ENCODE measurements at places on chromosomes 4 and X.

GRCh38 chrX:70174754-70175153 is 2.5 kb upstream of the DGAT2L6 start:
- DNase-seq: no peak

DNA sequence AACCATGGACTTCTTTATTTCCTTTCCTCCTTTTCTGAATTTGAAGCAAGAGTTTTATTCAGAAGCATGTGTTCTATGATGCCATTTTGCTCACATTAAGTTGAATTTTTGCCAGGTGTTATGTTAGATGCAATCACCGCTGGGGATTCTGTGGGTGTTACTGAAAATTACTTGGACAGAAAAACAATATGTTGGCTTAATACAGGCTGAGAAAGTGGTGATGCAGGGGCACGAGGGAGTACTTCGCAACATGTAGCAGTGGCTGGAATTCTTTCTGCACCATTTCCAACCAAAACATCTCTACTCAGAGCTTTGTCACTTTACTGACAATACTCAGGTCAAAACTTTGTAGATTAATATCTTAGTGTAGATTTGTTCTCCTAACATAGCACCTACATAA is 109.2 kb upstream of the PCDH18 start:
- DNase-seq: no peak

DNA sequence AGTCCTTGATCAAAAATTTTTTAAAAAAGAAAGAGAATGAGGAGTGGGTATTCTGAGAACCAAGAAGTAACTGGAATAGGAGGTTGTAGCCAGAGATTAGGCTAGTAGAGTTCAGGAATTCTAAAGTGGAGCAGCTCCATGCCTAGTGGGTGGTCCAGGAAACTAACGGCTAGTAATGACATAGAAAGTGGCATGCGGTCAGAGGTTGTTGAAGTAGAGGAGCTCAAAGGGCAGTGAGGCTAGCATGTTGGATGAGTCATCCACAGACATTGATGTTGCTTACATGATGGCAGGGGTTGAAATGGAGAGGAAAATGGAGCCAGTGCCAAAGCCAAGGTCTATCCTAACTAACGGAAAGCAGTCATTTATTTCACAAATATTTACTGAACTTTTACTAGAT is 42.1 kb downstream of the TEX13B start:
- DNase-seq: no peak

DNA sequence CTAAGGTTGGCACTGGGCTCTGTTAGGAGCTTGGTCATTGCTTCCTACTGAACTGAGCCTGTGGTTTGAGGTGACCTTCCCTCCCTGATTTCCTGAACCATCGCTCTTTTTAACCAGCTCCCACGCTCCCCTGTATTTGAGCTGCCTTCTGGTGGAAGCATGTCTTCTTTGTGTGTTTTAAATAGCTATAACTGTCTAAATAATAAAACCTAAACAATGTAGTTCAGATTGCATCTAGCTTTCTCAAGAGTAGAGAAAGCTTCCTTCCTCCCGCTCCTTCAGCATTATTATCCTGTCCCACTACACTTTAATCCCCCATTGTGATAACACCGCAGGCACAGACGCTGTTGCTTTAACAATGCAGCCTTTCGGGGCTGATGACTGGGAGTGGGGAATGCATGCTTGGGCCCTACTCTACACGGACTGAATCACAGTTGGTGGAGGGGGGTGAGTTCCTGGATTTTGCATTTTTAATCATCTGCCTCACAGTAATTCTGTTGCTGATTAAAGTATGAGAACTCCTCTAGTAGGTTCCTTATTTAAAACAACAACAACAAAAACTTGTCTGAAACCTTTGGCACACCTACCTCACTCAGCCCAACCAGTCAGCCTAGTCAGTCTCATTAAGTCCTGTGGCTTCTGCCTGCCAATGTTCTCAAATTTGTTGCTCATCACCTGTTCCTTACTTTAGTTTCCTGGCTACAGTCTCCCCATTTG is 6.6 kb downstream of the SMS start:
- no peak for DNase-seq

- DNase-seq: no peak
Measured at GRCh38 chr4:89365776-89366175, 58.2 kb upstream of the GPRIN3 start.

DNA sequence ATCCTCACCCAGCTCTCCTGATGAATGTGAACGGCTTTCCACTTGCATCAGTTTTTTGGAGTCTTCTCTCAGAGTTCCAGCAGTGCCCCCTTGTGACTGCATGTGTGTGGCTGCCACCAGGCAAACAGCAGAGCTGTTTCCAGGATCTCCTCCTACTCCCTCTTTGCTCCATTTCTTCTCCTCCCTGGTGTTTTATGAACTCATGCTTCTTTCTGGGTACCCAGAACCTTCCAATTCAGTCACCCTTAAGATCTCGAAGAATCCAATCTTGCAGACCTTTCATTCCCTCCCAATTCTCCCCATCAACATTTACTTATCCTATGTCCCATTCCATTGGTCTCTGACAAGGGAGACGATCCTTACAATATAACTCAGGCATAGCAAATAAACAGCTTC is 6.8 kb upstream of the TCEANC start:
- DNase-seq: peak; percentile 16

- no peak for DNase-seq
Measured at GRCh38 chrX:137742846-137743245, 176.9 kb downstream of the ZIC3 start.

- peak; percentile 82 for DNase-seq
Measured at GRCh38 chrX:68443155-68443868, 10.0 kb upstream of the OPHN1 start.

- no peak for DNase-seq
Measured at GRCh38 chr4:91448668-91449330, 855.0 kb upstream of the GRID2 start.

GRCh38 chrX:20527558-20528011 is 260.9 kb upstream of the RPS6KA3 start:
- peak; percentile 64 for DNase-seq

DNA sequence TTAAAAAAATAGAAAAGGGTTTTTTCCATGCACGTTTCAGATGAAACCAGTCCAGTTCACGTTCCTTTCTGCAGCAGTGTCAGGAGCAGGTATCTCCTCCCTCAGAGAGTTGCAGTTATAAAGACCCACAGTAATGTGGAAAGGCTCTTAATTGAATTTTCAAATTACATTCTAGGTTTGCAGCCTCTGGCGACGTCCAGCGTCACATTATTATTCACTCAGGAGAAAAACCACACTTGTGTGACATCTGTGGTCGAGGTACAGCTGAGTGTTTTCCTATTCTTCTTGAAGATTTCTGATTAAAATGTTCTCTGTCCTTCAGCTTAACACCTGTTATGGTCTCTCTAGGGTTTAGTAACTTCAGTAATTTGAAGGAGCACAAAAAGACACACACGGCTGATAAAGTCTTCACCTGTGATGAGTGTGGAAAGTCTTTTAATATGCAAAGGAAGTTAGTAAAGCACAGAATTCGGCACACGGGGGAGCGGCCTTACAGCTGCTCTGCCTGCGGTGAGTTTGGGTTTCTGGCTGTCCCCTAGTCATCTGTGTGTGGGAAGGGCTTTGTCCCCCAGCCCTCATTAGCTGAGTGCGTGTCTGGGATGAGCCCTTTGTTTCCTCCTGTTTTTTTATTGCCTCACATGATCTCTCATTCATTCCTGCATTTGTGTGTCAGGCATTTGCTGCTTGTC is 25.6 kb downstream of the ZBTB49 start:
- DNase-seq: no peak

- no peak for DNase-seq
Measured at GRCh38 chr4:40585201-40585799, 44.4 kb downstream of the RBM47 start.

- no peak for DNase-seq
Measured at GRCh38 chr4:36709991-36710390, 428.6 kb downstream of the DTHD1 start.

GRCh38 chrX:16836371-16836770 is 33.8 kb downstream of the RBBP7 start:
- DNase-seq: no peak

DNA sequence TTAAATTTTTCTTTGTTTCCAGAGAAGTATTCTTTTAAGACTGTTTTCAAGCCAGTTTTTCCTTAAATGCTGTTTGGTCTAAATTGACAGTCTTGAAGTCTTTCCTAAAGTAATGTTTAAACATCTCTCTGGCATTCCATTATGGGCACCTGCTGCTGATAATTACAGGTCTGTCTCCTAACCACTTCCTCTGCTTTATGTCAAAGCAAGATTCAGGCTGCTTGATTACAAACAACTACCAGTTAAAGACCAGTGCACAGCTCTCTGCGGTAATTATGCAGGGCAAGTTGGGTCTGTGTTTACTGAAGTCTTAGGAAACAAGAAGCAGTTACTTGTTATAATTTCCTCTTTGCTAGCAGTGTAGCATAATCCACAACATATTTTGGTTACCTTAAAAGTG is 17.6 kb downstream of the UNC5C start:
- DNase-seq: no peak

DNA sequence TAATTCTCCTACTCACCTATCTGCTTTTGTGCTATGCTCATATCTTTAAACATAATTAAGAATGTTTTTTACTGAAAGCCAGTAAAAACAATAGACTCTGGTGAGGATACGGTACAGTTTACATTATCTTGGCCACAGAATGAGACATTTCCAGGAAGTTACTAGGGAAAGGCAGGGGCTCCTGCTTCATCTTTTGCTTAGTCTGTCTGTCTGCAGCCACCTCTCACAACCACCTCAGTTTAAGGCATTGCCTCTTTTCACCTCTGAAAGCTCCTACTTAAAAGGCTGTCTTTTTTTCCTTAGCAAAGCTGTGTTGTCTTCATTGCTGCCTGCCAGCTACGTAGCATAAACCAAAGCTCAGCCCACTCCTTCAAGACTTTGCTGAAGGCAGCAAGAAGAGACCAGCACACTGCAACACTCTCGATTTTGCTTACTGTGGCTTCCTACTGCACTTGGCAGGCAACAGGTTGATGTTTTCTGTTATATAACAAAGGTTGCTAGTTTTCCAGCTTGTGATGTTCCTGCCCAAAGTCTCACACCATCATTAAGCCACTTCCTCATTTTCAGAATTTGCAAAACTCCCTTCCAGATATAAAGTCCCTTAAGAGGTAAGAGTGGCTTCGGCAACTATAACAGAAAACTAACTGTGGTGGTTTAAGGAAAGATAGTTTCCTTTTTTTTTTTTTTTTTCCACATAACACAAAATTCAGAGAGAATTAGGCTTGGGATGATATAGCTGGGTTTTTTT is 432.9 kb downstream of the GRXCR1 start:
- no peak for DNase-seq

DNA sequence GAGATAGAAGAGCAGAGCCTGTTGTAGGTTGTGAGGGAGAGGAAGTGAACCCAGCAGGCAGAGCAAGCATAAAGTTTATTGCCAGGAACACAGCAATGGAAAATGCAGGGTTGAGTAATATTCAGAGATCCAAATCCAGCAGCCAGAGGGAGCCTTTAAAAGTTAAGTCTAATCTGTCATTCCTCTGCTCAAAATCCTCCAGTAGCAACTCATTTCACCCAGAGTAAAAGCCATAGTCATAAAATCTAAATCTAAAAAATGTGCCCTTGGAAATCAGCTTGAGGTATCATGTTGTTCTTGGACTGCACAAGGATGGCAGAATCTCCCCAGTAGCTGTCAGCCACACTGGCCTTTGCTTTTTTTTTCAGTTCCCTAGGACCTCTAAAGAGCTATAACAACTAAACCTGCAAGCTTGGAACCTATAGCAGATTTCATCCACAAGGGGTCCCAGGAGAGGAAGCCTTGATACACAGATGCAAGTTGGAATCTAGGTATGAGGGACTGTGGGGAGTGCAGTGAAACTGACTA is 62.9 kb upstream of the FRAS1 start:
- peak; percentile 73 for DNase-seq

GRCh38 chr4:99861120-99861905 is 32.9 kb downstream of the LAMTOR3 start:
- peak; percentile 93 for DNase-seq

DNA sequence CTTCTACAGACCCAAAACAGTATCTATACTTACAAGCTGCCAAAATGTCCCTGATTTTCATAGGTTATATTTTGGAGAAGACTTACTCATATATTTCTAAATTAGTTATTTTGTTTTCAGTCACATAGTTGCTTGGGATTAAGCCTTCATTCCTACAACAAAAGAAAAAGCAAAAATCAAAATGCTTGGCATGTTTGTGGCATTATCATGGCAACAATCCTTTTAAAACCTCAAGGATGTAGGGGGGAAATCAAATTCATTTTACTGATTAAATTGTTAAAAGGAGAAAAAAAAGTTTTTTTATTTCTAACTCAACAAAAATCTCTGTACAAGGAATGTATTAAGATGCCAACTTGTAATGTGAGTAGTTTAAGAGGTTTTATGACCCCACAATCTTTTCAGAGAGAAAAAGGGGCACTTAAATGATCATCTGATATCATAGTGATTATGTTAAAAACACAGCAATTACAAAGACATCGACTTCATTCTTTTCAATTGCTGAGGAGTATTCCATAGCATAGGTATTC is 23.5 kb downstream of the TXK start:
- no peak for DNase-seq

DNA sequence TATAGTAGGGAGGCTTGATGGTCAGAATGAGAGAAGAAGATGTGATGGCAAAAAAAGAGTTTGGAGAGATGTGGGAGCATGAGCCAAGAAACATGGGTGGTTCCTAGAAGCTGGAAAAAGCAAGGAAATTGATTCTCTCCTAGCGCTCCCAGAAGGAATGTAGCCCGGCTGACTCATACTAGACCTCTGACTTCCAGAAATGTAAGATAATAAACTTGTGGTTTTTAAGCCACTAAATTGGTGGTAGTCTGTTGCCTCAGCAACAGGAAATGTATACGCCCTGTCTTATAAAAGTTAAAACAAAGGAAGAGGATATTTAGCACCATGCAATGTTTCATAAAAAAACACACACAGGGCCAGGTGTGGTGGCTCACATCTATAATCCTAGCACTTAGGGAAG is 182.7 kb upstream of the PCDH7 start:
- no peak for DNase-seq

DNA sequence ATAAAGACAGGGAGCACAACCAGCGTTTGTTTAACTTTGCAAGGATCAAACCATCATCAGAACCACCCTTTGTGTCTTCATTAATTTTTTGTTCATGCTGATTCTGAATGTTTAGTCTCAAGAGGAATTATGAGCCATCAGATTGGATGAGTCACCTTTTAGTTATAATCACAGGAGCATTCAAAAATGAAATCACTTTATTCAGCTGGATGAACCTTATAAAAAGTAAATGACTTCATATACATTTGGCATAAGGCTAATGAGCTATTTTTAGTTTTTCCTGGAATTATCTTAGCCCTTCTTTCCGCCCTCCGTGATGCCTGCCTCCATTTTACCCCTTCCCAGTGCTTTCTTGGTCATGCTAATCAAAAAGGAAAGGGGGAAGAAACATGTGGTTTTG is 103.6 kb downstream of the SORBS2 start:
- no peak for DNase-seq

DNA sequence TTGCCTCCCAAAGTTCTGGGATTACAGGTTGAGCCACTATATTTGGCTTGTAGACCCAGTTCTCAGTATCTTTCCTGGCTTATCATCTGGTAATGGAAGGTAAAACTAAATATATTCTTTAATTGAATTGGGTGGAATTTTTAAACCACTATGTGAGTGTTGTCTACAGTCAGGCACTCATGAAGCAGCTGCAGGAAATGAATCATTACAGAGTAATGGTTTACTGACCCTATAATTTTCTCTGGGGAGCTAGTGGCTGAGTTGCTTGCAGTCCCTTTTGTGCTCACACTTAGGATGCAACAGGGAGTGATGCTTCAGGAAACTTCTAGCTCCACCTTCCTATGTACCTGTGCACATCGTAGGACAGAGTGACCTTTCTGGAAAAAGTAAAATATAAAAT is 4.1 kb upstream of the UGT2B7 start:
- DNase-seq: no peak

- peak; percentile 91 for DNase-seq
Measured at GRCh38 chr4:8228319-8229250, 29.5 kb downstream of the SH3TC1 start.
